GM12865 (cell line): ENCODE measurements at places on chromosomes 7 and 10.

- no peak for DNase-seq
These were observed 6.8 kb downstream of the LDB1 start for GRCh38 chr10:102113261-102113955.

DNA sequence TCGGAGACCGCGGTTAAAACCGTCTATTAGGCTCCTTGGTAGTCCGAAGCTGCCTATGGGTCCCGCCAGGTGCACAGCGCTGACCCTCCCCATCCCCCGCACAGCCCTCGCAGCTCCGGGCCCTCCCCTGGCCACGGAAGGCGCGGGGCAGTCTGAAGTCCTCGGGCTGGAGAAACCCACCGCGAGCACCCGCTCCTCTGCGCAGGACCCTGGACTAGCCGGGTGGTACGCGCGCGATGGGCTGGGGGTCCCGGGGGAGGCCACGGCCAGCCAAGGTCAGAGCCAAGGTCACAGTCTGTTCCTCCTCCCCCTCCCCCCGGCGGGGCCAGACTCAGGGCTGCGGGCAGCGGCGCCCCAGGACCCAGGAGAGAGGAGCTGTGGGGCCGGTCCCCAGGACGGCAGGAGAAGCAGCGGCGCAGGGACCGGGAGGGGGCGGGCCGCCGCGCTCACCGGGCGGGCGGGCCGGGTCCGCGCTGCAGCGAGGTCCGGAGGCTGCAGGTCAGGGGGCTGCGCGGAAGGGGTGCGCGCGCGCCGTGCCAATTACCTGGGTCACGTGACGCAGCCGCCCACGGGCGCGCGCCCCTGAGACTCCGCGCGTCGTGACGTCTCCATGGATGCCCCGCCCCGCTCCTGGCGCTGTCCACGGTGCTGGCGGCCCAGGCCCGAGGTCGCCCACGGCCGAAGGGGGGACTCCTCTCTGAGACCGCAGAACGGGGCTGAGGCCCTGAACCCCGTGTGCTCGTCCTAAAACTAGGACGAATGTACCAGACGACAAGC lies at the start of gene OGDHL:
TSS of gene OGDHL (minus strand) at position 535 of the 777 bp plus-strand sequence. CDS start 3,731 bp downstream, outside the sequence.
- DNase-seq, result peak; percentile 89

- no peak for DNase-seq
These were observed 6.2 kb upstream of the FRAT1 start for GRCh38 chr10:97312897-97313296.

DNA sequence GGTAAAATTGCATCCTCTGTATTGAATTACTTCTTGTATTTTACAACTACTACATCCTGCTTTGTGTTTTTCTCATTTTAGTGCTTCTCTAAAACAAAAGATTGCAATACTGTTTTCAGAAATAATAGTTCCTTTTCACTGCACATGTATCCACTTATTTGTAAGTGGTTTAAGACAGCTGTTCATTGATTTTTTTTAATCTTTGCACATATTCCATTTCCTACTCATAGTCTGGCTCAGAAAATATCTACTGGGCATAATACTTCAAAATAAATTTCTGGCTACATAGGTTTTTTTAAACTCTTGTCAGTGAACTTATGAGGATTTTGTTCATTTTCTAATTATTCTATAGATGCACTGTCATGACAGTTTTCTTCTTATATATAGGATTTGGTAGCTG lies 54.8 kb downstream of the SND1 start:
- DNase-seq, result no peak

GRCh38 chr7:39353615-39354376 lies 212.4 kb upstream of the YAE1 start:
- no peak for DNase-seq

- no peak for DNase-seq
These were observed 118.7 kb downstream of the C10orf105 start for GRCh38 chr10:71600849-71601248.

DNA sequence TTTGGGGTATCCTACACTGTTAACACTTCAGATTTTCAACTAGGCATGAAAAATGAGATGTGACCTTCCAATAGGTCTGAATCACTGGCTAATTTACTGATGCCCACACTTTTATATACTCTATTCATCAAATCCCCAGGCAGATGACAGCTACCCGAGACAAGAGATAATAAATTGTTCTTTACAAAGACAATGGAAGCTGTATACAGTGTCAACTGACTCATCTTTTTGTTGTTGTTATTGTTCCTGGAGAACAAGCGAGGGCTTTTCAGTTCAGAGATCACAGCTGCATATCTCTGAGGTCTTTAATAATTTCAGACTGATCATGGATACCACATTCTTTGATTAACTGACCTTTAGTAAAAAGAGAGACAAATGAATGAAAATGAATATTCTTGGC lies 228.9 kb downstream of the SDHAF3 start:
- DNase-seq, result no peak

- DNase-seq, result no peak
These were observed 33.5 kb downstream of the SLC37A3 start for GRCh38 chr7:140364819-140365218.
